ENCODE measurements at places on chromosomes 5 and 9.

DNA sequence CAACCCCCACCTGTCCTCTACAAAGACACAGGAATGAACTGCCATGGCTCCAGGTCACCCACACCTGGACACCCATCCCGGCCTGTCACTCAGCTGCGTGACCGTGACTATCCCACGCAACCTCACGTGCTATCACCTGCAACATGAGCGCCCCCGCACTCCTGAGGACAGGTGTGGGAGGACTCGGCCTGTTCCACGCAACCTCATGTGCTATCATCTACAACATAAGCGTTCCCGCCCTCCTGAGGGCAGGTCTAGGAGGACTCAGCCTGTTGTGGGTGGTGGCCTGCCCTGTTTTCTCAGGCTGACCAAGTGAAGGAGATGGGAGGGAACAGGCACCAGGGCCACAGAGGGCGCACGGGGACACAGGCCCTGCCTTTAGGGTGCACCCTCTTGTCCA, 4.1 kb downstream of the QSOX2 start:
- DNase-seq = no peak

DNA sequence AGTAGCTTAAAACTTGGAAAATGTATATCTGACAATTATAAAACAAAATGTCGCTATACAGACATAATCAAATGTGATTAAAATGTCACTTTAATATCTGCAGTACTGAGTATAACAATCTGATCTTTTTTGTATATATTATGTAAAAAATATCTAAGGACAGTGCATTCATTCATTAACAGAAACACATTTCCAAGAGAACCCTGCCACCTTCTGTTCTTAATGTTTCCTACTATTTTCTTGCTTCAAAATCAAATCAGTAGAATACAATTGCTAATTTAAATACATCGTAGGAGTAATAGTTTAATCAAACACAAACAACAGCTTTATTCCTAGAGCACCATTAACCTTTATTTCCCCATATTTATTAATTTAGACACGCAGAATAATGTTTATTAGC, 142.6 kb upstream of the ST8SIA4 start:
- no peak for DNase-seq

DNA sequence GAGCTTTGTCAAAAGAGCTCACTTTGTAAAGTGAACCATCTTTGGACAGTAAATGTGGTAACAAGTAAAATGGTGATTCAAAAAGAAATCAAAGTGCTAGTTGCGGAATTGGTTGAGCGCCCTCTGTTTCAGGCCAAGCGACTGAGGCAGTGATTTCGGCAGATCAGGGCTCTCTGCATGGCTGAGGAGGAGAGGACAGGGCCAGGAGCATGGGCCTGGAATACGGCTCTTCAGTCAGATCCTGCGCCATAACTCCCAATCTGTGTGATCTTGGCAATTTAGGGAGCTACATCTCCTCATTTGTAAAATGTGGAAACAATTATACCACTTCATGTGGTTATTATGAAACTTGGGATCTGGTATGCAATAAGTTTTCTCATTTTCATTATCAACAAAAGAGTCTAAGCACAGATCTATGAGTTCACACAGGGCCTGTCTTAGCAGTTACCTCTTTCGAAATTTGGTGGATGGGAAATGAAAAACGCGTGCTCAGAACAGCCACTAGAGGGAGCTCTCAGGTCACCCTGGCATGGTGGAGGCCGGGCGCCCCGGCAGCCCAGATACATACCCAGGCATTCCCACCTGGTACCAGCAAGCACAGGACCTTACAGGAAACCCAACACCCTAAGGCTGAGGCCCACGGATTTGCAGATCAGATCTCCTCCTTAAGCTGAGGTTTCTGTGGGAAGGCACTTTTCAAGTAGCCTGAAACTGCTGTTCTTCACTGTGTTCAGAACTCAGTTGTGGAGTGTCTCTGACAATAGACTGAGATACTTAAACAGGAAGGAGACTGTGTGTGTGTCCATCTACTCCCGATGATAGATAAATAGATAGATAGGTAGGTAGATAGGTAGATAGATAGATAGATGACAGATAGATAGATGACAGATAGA, 303.7 kb downstream of the RAB3C start:
- DNase-seq = peak; percentile 36

- no peak for DNase-seq
These were observed 41.2 kb downstream of the PDCD1LG2 start for GRCh38 chr9:5551368-5552150.

DNA sequence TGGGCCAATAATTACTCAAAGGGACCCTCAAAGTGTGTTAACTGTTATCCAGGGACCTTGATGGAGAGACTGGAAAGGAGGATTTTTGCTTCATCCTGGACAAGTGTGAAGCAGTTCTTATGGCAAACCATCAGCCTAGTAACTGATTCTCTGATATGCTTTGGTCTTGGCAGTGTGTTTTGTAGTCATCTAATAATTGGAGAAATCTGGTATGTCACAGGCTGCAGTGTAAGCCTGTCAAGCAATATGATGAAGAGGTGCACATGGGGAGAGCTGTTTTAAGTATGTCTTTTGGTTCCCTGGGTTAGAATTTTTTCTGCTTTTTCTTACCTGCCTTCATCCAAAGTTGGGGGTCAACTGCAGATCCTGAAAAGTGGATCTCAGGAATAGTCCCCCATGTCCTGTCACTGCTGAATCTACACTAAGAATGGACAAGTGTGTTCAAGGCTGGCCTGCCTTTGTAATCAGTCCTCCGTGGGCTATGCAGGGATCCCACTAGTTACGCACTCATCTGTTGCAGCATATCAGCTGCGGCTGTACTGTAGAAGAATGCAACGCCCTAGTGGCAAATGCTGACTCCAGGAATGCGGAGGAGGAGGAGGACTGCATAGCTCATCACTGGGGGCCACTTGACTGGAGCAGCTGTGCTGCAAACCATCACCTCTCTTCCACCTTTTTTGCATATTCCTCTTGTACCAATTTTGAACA, 1.9 kb downstream of the SPTAN1 start:
- no peak for DNase-seq

DNA sequence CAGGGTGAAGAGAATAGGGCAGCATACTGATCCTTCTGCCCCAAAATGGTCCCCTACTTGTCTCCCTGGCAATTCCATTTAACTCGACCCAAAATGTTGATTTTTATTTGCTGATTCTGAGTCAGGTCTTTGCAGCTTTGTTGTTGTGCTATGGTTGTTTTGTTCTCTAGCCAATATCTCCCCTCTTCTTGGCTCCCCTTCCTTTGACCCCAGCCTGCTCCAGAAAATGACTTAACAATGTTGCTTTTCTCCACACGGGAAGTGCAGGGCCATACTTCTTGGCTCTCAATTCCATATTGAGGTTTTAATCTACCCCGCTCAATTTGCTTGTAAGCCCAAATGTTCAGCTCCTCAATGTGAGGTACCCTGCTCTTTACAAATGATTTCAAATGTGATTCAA, 330.0 kb downstream of the RASEF start:
- no peak for DNase-seq

GRCh38 chr9:75378036-75378435, 289.7 kb downstream of the OSTF1 start:
- DNase-seq = no peak

DNA sequence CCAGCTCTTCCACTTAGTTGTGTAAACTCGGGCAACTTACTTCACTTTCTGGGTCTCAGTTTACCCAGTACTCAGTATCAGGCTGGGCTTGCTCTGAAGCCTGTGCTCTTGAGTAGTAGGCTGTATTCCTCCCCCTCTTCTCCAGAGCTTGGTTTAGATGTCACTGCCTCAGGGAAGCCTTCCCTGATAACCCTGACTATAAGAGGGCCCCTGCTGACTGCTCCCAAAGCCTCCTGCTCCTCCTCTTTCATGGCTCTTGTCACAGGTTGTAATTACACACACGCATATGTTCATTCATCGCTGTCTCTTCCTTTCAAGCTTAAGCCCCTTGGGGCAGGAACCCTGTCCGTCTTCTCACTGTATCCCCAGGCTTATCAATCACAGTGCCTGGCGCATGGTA, 140.2 kb downstream of the RGS3 start:
- no peak for DNase-seq

- no peak for DNase-seq
These were observed 231.1 kb upstream of the TBCA start for GRCh38 chr5:78007233-78007632.

- no peak for DNase-seq
These were observed 42.3 kb downstream of the PAM start for GRCh38 chr5:102797322-102797884.

DNA sequence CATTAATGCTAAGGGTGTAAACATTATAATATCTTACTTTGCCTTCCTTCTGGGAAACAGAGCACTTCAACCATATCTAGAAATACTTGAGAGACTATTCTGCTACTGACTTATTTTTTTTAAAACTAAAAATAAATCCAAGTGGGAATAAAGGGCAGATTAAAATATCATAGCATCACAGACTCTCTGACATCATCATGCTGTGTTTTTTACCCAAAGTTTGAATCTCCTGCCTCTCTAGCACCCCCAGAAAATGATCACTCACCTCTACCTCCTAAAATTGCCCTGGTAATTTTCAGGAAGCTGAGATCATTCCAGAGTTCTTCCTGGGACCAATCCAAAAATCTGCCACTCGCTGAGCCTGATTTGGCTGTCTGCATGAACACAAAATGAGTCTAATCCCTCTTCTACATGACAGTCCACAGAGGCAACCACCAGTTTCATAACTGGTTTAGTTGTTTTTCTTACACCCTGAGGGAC, 813.8 kb upstream of the DMAC1 start:
- DNase-seq = no peak

GRCh38 chr5:7376871-7377270, 19.1 kb upstream of the ADCY2 start:
- no peak for DNase-seq

- DNase-seq = no peak
These were observed 3.6 kb downstream of the BRIX1 start for GRCh38 chr5:34919077-34919476.

DNA sequence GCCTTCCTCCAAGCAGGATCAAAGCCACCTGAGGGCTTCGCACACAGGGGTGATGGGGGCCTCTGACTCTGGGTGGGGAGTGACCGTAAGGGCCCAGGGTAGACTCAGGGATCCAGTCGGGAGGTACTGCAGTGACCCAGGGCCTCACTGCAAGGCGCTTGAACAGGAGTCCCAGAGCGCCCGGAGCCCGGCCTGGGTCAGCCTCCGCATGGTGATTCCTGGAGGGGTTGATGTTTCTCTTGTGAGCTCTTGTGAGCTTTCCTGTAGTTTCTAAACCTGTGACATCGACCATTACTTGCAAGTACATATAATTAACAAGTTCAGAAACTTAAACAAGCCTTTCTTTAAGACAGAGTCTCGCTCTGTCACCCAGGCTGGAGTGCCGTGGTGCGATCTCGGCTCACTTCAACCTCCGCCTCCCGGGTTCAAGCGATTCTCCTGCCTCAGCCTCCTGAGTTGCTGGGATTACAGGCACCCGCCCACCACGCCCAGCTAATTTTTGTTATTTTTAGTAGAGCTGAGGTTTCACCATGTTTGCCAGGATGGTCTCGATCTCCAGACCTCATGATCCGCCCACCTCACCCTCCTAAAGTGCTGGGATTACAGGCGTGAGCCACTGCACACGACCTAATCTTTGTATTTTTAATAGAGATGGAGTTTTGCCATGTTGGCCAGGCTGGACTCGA, 19.8 kb downstream of the PTGES start:
- no peak for DNase-seq

- no peak for DNase-seq
These were observed 228.9 kb downstream of the KIAA0825 start for GRCh38 chr5:94389515-94389899.

DNA sequence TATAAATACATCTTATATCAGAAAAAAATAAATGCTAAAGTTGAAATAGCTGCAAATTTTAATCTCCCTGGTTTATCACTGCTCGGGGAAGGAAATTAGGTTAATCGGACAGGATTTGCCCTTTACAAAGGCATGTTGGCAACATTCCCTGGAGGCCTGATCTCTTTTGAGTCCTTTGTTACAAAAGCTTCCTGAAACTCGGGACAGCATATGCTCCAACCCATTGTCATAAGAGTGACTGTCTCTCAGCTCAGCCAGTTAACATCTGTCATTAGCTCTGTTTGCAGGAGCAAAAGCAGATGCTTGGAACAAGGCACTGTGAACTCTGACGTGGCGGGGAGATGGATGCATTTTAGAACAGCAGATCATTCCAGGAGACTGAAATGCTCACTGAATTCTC, 80.6 kb downstream of the MYO10 start:
- DNase-seq = no peak

- no peak for DNase-seq
These were observed 66.0 kb downstream of the RASEF start for GRCh38 chr9:82996941-82997340.

- no peak for DNase-seq
These were observed 130.7 kb downstream of the TRIM32 start for GRCh38 chr9:116817762-116818161.

GRCh38 chr5:56375011-56375410, 141.9 kb upstream of the ANKRD55 start:
- DNase-seq = no peak

DNA sequence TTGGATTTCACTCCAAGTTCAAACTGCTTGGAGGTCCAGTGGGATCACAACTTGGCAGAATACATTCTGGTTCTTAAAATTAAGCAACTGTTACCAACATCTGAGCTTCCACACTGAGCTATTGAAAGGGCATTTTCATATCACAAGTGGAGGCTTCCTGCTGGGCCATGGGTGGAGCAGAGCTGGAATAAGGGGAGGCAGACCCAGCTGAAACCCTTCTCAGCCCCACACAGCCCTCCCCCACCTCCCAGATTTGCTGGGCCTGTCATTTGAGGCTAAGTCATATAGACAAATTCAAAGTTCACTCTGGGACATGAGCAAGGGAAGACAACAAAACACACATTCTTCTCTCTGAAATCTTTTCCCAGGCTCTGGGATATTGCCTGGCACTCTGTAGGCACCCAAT, 79.9 kb downstream of the ACTL7B start:
- no peak for DNase-seq

- no peak for DNase-seq
These were observed 415.1 kb upstream of the ADAMTSL1 start for GRCh38 chr9:18058564-18059442.

GRCh38 chr9:70492319-70492777, 77.9 kb upstream of the KLF9 start:
- DNase-seq = no peak

DNA sequence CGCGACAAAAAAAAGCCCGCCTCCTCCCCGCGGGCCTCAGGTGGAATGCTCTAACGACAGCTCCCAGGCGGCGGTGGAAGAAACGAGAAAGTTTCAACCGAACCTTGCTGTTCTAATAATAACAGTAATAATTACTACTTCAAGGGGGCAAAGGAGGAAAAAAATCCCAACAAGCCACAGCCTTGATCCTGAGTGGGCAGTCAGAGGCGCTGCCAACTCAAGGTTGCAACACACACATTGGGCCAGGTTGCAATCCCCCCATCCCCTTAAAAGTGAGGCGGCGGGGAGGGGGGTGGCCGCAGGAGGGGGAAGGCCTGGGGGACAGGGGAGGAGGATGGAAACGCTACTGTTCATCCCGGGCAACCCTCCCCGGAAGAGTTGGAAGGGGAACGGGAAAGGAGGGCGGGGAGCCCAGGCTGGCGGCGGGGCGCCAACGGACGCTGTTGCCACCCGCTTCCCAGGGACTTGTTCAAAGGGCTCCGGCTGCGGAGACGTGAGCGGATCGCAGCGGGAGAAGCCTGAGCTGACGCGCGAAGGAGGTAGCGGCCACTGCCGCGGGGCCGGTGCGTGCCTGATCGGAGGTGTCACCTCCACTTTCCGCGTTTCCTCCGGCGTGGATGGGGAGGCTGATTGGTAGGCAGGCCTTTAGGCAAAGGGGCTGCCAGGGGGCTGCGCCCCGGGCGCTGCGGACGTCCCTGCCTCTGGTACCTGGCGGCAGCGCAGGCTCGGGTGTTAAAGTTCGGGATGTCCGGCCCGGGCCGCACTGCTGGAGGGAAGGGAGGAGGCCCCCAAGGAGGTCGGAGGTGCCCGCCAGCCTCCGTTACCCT, 647 bp downstream of the SMARCA2 start:
- peak; percentile 23 for DNase-seq

- no peak for DNase-seq
These were observed 68.9 kb upstream of the GOLM1 start for GRCh38 chr9:86168256-86168655.

Data from stimulated activated CD8-positive, alpha-beta memory T cell treated with anti-CD3 and anti-CD28 coated beads, Interleukin-4, amount 100 ng/mL, for 24 hours (primary cell).